Immature natural killer cell (primary cell): ENCODE measurements at places on chromosomes 2 and 18. TPM values are rescaled to one million over a fixed set of nuclear protein-coding genes. Genes with fewer than 3 reads are reported as not detected.

DNA sequence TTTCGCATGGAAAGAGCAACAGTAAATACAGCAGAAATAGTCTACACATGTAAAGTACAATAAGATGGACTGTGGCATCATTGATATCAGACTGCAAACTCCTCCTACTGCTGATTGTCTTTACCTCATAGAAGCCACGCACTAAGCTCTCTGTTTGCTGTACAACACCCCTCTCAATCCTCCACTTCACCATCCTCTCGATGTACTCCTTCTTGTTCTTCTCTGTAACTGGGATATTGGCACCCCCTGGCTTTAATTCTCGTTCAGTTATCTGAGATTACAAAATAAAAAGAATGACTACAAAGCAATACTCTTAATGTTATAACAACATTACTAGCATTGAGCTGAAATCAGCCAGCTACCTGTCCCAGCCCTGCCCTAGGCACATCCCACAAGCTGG is 49.3 kb upstream of the STK17B start:
- peaks cover 3% of the 10 kb centered on the region for H3K27me3 ChIP-seq
- no peak overlapping the region for H3K4me3 ChIP-seq

- H3K27me3 ChIP-seq: no peaks in the 10 kb centered on the region
- DNase-seq: no peak
- H3K4me3 ChIP-seq: no peak overlapping the region
Observed at GRCh38 chr2:106366204-106366885, 101.9 kb downstream of the RGPD3 start.

GRCh38 chr2:213411582-213412289 is 127.5 kb downstream of the SPAG16 start:
- DNase-seq: no peak
- no peaks in the 10 kb centered on the region for H3K36me3 ChIP-seq
- H3K27me3 ChIP-seq: no peaks in the 10 kb centered on the region
- H3K4me3 ChIP-seq: no peak overlapping the region
- H3K4me1 ChIP-seq: no peaks in the 10 kb centered on the region

- no peaks in the 10 kb centered on the region for H3K27me3 ChIP-seq
- no peaks in the 10 kb centered on the region for H3K4me1 ChIP-seq
Observed at GRCh38 chr2:69116438-69116837, 103.5 kb downstream of the ANTXR1 start.

The SUMO1 gene
- polyA plus RNA-seq: 253 TPM

The ANKRD29 gene
- polyA plus RNA-seq: not detected
